CD8-positive, alpha-beta memory T cell (primary cell): ENCODE measurements at places on chromosomes 7 and 10.
A peak's percentile ranks its signal among the peaks of the same experiment; 100 is the strongest.

- H3K4me1 ChIP-seq, result no peaks in the 10 kb centered on the region
- peaks cover 5% of the 10 kb centered on the region for H3K36me3 ChIP-seq
- no peak for DNase-seq
- H3K4me3 ChIP-seq, result no peak overlapping the region
These were observed 38.5 kb upstream of the TMEM168 start for GRCh38 chr7:112828696-112829095.

- no peak for DNase-seq
- H3K4me1 ChIP-seq, result no peaks in the 10 kb centered on the region
- no peaks in the 10 kb centered on the region for H3K36me3 ChIP-seq
- no peak overlapping the region for H3K27ac ChIP-seq
- H3K4me3 ChIP-seq, result no peak overlapping the region
These were observed 39.2 kb upstream of the GSAP start for GRCh38 chr7:77455321-77455720.

- peak overlapping the region; percentile 45 for H3K4me3 ChIP-seq
- no peaks in the 10 kb centered on the region for H3K27me3 ChIP-seq
- DNase-seq, result no peak
- H3K27ac ChIP-seq, result no peak overlapping the region
These were observed 734 bp downstream of the CHST3 start for GRCh38 chr10:71964743-71965515.

GRCh38 chr7:27051451-27051850 is 44.3 kb downstream of the HOXA1 start:
- no peak for DNase-seq
- no peaks in the 10 kb centered on the region for H3K36me3 ChIP-seq
- no peaks in the 10 kb centered on the region for H3K4me1 ChIP-seq

- peaks cover 45% of the 10 kb centered on the region for H3K4me1 ChIP-seq
- H3K4me3 ChIP-seq, result no peak overlapping the region
- H3K27me3 ChIP-seq, result no peaks in the 10 kb centered on the region
- no peak for DNase-seq
These were observed 27.3 kb downstream of the MDFIC start for GRCh38 chr7:114949231-114949630.

DNA sequence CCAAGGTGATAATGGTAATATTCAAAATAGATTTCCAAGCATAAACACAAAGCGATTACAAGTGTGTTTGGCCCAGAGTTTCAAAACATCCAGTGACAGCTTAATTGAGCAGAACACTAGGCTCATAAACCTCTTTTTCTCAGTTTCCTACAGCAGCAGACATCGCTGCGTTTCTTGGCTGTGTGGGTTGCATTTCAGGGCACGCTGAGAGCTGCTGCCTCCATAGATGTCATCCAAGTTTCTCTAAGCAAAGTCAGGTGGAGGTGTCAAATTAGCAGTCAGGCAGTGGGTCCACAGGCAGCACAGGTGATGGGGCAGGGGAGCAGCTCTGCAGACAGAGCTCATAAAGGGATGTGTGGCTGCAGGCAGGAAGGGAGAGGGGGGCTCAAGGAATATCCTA is 50.5 kb upstream of the COL13A1 start:
- no peak overlapping the region for H3K27ac ChIP-seq
- no peak for DNase-seq
- H3K4me3 ChIP-seq, result no peak overlapping the region
- no peaks in the 10 kb centered on the region for H3K4me1 ChIP-seq
- H3K36me3 ChIP-seq, result no peaks in the 10 kb centered on the region

DNA sequence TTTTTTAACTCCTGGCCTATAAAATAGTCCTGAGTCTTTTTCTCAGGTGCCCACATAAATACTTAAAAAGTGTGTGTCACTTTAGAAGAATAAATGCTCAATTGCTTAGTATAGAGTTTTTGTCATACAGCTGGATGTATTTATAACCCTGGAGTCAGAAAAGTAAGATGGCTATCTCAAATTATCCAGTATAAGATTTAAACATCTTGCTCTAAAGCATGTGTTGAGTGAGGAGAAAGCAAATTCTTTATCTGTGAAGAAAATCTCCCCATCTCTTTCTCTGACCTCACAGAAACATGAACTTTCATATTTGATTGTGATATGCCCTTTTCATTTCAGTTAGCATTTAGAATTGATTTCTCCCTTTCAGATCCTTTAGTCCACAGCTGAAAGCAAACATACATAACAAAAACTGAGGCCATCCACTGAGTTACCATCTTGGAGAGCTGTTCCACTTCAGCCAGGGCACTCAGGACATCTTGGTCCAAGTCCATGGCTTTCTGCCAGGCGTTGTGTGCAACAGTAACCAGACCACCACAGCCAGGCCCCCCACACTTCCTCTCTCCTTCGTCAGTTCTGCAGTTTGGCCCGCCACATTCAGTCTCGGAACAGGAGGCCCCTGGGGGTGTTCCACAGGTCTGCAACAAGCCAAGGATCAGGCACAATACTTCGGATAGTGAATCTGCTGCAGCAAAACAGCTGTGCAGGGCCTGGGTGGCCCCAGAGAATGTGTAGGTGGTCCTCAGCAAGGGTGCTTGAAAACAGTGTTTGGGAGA is 40.9 kb downstream of the DLD start:
- H3K27me3 ChIP-seq, result no peaks in the 10 kb centered on the region
- no peaks in the 10 kb centered on the region for H3K36me3 ChIP-seq
- H3K27ac ChIP-seq, result no peak overlapping the region
- no peak overlapping the region for H3K4me3 ChIP-seq
- DNase-seq, result no peak
